ENCODE measurements at places on chromosomes 5 and 9.

DNA sequence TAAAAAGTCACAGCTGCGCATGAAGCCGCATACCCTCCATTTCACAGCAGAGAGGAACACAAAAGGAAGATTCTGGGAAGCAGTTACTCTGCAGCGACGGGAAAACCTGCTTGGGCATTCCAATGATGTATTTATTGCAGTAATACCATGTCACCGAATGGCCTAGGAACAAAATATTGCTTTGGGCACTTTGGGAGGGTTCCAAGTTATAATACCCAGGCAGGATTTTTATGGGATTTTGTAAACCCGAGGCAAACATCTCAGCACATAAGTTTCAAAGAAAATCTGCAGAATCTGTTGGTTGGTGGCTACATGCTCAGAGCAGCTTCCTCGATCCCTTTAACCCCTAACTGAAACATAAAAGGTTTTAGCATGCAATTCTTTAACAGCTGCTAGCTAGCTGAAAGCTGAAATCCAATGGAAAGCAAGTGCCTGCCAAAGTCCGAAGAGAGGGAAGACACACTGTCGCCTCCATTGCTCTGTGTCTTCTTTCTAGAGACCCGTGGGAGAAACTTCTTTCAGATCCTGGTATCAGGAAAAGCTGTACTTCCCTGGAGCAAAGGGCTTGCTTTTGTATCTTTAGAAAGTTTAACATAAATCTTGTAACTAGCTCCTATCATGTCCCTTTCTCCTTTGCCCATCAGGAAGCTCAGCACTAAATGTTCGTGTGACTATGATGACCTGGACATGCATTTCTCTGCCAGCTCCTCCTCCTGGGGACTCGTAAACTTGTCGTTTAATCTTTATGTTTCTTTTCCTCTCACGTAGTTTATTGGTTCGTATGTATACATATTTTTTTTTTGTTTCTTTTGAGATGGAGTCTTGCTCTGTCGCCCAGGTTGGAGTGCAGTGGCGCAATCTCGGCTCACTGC is 195.0 kb downstream of the MAPKAP1 start:
- no peak for DNase-seq

DNA sequence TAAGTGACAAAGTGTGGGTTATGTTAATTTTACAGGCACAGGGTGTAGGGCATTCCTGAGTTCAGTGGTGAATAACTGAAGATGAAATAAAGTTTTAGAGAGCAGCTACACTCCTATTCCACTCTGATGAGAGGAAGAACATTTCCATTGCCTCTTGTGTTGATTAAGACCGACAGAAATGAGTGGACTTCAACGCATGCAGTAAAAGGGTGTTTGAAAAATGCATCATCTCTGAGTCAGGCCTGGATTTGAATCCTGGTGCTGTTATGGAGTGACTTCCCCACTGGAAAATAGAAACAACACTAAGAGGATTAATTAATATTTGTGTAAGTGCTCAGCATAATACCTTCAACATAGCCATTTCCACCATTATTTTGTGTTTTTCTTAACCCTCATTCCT is 86.3 kb downstream of the PRR16 start:
- no peak for DNase-seq

DNA sequence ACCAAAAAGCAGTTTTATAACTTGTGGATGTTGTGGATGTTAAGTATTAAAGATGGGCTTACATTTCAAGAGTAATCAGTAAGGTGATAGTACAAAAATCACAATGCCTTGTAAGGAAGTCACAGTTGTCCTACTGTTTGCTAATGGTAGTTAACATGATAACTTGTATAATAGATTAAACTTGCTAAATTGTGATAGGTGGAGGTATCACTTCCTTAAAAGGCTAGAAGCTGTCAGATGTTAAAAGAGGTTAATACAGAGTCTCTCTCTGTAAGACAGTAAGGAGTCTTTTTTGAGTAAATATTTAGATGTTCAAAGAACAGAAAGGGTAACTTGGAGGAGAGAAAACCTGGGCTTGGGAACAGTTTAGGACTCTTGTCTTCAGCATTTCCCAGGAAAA is 14.2 kb upstream of the MACIR start:
- DNase-seq: no peak

DNA sequence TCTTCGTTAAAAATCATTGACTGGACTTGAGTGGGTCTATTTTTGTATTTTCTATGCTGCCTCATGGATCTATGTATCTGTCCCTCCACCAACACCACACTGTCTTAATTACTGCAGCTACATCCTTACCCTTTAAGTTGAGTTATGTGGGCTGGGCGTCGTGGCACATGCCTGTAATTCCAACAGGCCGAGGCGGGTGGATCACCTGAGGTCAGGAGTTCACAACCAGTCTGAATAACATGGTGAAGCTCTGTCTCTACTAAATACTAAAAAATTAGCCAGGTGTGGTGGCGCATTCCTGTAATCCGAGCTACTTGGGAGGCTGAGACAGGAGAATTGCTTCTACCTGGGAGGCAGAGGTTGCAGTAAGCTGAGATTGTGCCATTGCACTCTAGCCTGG is 48.2 kb downstream of the XRCC4 start:
- no peak for DNase-seq

GRCh38 chr9:88287972-88288371 is 100.3 kb upstream of the SPIN1 start:
- DNase-seq: no peak

DNA sequence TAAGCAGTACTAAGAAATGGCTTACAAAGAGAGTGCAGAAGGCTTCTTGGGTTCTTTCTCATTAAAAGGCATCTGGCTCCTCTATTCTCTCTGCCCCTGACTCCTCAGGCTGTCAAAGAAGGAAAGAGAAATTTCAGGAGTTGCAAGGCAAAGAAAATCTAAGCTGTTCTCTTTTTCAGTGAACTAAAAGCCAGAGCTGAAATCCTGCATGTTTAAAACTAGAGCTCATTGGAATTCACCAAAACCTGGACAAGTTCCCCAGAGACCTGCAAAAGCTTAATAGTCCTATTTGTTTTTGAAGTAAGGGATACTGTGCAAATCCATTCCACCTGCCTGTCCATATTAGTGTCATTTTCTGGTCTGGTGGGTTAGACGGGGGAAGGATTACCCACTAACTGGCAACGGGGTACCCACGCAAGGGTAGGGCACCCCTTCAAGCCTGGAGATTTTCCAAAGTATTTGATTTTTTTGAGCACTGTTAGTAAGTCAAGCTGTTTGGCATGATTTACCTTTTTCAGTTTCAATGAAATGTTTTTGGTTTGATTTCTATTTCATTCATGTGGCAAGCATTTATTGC is 179.3 kb downstream of the FSTL4 start:
- no peak for DNase-seq

GRCh38 chr5:111758284-111758628 is 1.3 kb upstream of the NREP start:
- no peak for DNase-seq

GRCh38 chr5:132485641-132486317 is 4.8 kb downstream of the IRF1 start:
- DNase-seq: no peak

GRCh38 chr5:18630458-18631045 is 996.3 kb downstream of the TAF11L14 start:
- no peak for DNase-seq

DNA sequence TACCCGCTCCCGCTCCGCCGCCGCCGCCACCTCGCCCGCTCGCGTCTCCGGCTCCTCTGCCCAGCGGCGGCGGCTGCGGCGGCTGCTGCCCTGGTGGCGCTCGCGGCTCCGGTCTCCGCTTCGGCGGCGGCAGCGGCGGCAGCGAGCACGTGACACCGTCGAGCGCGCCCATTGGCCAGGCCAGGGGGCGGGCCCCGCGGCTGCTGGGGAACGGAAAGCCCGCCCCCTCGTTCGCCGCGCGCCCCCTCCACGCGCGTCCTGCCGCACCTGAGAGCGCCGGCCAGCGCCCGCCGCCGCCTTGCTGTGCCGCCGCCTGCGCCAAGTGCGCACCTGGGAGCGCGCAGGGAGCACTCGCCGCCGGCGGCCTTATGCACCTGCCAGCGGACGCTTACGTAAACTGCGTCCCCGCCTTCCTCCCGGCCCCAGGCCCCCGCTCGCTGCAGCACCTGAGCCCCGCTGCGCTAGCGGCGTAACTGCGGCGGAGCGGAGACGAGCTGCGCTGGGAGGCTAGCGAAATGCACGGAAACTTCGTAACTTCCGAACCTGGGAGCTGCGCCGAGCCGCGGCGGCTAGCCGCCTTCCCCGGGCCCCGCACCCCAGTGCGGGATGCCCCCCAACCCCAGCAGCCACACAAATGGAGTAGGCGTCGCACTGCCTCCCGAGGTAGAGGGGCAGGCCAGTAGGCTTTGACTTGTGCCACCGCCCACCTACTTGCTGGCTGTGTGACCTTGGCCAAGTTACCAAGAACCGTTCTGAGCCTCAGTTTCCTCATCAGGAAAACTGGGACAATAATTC is at the start of gene STRBP:
TSS of gene STRBP (minus strand) at position 122 of the 795 bp plus-strand sequence. CDS start 84,452 bp downstream, outside the sequence.
- DNase-seq: peak; percentile 31

DNA sequence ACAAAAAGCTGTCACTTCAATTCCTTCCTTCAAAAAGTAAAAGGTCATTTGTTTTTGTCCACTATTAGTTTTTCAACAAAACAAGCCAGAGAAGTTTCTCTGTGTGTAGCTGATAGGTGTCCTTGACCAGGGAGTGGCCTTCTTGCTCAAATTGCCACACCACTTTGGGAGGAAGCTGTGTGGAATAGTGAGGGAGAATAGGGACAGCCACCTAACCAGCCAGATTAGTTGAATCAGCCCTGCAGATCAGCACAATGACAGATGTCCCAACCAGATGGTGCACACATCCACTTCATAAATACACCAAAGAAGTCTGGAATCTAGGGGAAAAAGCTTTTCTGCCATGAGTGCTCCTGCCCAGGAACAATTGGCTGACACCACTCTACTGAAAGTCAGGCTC is 37.2 kb downstream of the NREP start:
- no peak for DNase-seq

- no peak for DNase-seq
Measured at GRCh38 chr9:73979894-73980264, 517.3 kb upstream of the RORB start.

DNA sequence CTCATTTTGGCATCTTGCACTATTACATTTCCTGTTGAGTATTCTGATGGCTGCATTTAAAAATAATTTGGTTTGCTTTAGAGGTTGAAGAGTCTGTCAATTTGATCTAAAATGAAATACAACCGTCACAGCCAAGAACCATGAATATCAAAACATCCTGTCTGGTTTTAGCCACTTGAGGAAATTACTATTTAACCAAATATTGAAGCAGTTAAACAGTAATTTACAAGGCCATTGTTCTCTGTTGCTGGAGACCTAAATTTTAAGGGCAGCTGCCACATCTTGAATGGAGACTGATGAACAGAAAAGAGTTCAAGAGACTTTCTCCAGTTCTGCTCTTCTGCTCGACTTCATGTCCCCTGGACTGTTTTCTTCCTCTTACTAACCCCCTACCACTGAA is 549.4 kb downstream of the LRRC70 start:
- no peak for DNase-seq

GRCh38 chr5:74069741-74070140 is 443.7 kb downstream of the ARHGEF28 start:
- DNase-seq: no peak

GRCh38 chr5:120304663-120305062 is 159.4 kb upstream of the PRR16 start:
- DNase-seq: no peak

GRCh38 chr5:159533197-159533596 is 202.9 kb upstream of the IL12B start:
- DNase-seq: no peak

DNA sequence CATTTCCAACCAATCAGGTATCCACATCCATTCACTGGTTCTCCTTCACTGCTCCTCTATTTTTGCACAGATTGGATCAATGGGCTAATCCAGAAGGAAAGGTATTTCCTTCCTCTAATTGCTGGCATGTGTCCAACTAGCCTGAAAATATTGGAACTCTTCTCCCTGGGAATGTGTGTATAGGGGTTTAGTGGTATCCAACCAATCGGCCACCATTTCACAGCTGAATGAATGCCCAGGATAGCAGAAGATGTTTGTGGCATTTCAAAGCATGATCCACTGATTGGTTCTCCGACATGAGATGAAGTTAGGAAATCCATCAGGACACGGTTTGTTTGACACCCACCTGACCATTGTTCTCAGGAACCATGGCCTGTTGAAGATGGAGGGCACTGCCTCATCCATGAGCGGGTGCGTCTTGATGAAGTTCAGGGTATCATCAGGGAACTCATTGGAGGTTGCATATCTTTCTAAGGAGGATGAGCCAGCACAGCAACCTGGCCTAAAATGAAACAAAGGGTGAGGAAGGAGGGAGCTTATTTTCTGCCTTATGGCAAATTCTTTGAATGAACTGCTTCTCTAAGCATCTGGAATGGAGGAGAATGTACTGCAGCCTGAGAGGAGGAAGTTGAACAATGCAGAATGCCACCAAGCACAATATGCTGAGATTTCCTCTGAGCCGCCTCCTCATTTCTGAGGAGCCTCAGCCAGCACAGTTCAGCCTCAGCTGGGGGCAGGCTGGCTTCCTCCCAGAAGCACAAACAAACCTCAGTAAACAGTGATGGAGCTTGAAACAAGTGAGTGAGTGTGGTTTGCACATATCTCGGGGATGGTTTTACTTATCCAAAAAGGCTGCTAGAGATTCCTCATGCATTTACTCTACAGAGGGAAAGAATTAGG is 94.6 kb downstream of the SEMA6A start:
- no peak for DNase-seq

- DNase-seq: no peak
Measured at GRCh38 chr9:21311889-21312288, 6.8 kb upstream of the IFNA5 start.

DNA sequence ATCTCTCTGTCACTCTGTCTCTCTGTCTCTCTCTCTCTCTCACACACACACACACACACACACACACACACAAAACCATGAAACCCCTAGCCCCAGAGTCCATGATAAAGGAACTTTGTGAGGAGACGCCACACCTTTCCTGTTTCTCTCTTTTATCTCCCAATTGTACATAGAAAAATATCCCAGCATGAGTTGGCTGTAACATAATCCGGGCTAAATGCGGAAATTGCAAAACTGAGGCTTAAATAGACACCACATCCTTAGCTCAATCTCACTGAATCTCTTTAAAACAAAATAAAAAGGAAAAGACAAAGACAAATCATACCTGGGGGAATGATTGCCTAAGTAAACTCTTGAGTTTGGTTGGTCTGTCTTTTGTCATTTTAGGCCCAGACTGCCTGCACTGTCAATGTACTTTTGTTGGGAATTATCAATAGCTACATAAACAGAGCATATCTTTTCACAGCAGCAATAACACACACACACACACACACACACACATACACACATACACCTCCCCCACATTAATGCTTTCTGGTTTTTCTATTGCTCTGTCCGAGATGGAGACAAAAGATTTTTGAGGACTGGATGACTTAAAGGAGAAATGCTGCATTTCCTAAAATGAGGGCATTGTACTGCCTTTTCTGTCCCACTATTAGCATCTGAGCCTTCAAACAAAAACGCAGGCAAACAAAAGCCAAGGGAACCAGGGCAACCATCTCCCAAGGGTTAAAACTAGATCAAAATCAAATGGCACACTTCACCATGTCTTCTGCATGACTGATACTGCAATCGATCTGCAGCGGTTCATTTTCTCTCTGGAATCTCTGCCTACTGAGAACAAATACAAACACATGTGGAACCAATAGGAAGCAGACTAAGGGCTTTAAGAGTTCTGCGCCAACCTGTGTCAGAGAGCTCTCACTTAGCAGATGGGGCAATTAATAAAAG is 321.5 kb downstream of the NFIB start:
- no peak for DNase-seq

- DNase-seq: no peak
Measured at GRCh38 chr9:95017062-95017461, 290.6 kb downstream of the AOPEP start.
